ENCODE measurements at places on chromosomes 16 and 17.

DNA sequence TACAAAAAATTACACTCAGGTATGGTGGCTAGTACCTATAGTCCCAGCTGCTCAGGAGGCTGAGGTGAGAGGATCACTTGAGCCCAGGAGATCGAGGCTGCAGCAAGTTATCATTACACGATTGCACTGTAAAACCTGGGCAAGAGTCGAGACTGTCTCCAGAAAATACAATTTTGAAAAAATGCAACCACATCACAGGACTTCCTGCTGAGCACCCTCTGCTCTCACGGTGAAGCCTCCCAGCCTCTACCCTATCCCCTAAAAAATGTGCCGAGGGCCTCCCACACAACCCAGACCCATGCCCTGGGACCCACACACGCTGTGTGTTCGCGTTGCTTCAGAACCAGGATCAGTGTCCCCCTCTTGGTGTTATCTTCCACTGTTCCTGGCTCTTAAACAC, 236.1 kb downstream of the CPPED1 start:
- DNase-seq, result no peak

DNA sequence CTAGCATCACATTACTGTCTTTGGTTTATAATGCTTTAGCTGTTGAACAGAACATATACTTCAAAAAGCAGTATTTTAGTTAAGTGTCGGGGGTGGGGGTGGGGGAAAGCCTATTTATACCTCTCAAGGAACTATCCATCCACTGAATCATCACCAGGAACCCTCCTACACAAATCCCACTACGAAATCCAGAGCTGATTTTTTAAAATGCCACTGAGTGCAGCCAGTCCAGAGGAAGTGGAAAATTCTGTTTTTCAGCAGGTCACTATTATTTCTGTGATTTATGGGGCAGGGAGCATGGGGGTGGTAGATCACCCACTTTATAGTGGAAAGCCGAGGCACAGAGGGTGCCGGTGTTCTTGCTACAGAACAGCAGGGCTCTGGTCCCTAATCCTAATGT, 284.1 kb downstream of the SOX9 start:
- DNase-seq, result no peak

DNA sequence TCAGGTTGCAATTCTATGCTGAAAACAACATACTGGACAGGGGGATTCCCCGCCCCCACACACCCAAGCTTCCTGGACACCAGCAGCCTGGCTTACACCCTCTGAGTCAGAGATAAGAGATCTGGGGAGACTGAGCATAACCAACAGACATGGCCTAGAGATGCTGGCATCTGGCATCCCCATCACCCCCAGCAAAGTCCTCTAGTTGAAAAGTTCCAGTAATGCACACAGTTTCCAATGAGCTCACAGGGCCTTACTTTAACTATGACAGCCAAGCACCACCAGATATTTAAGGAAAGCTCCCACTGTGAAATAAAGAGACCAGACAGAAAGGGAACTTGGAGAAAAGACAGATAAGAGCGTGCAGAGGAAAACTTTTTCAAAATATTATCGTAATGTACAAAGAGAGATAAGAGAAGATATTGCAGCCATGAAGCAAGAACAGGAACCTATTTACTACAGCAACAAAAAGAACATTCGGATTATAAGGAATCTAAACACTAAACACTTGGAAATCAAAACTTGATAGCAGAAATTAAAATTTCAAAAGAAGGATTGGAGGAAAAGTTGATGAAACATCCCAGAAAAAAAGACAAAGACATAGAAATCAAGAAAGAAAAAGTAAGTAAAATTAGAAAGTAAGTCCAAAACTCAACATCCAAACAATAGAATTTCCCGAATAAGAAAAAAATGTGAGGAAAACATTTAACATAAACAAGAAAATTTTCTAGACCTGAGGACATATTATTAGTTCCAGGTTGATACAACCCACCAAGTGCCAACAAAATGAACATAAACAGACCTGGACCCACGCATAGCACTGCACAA, 17.2 kb upstream of the ALOX15 start:
- peak; percentile 37 for DNase-seq

DNA sequence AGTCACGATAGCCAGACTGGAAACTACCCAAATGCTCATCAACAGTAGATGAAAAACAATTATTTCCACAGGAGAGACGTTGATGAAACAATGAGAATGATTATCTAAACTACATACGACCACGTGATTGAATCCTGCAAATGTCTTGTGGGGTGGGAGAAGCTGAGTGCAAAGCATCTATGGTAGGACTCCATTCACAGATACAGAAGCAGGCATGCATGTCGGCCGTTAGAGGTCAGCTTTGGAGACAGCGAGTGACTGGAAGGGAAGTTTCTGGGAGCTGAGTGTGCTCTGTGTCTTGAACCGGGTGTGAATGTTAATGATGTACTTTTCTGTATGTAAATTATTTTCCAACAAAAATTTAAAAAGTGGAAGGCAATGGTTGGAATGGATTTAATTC, 71.5 kb upstream of the DNAJA2 start:
- DNase-seq, result no peak

DNA sequence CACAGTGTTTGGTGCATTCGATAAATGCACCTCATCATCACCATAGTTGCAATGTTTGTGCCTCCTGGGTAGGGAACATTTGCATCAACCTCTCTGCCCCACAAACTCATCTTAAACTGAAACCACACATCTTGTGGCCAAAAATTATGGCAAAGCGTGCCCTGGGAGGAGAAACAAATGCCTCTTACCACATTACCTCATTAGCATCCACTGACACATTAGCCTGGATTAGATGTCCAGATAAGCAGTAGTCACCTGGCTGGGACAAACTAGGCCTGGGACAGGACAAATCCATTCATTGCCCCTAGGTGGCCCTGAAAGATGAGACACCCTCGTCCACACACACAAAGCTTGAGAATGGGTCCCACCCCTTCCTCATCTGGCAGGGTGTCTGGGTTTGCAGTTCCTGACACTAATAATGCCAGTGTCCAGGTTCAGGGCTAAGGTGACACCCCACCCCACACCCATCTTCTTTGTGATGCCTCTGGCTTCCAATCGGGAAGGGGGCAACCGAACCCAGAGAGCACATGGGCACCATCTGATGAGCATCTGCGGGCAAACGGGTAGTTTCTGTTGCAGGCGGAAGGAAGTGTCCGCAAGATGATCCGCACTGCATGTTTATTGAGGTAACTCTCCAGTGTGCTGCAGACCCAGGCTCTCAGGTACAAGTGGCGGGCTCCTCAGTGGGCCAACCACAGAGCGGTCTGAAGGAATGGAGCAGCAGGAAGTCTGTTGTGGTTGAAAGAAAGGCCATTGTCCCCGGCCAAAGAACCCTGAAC, 8.6 kb downstream of the XYLT1 start:
- no peak for DNase-seq

DNA sequence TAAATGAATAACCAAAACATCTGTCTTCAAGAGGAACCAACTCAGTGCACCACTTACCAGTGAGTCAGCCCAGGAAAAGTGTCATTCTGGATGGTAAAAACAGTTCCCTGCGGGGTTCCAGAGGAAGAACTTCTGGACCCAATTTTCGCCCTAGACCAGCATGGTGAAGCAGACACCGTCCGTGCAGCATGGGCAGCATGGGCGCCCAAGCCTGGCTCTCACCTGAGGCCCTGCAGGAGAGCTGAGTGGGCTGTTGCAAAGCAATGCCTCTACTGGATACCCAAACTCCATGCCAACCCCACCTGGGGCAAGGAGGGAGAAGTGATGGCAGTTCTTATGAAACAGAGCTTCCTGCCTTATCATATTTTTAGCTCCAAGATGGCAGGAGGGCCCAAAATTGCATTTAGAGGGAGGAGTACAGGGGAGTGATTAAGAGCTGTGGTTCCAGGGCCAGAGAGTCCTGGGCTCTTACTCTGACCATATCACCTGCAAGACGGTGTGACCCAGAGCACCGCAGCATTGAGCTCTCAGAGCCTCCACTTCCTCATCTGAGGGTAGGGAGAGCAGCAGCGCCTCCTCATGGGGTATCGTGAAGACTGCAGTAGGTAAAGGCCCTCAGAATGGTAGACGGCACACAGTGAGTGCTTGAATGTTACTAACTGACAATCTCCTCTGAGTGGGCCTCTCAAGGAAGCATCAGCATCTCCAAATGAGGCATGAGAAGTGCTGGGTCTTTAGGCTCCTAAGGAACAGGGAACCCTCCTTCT, 16.6 kb upstream of the INPP5K start:
- peak; percentile 11 for DNase-seq

GRCh38 chr17:7408252-7408727, 645 bp downstream of the NLGN2 start:
- no peak for DNase-seq

GRCh38 chr17:10370016-10370608, 2.7 kb downstream of the MYH13 start:
- DNase-seq, result no peak

GRCh38 chr17:56937687-56938086, 23.2 kb downstream of the COIL start:
- no peak for DNase-seq

- peak; percentile 41 for DNase-seq
Observed at GRCh38 chr17:58352596-58353388, 791 bp upstream of the SUPT4H1 start.

- DNase-seq, result no peak
Observed at GRCh38 chr17:62588109-62588508, 39.4 kb upstream of the MRC2 start.

- DNase-seq, result no peak
Observed at GRCh38 chr17:7260651-7261378, 1.5 kb downstream of the CLDN7 start.

- DNase-seq, result no peak
Observed at GRCh38 chr17:37187262-37187661, 188.5 kb upstream of the C17orf78 start.

DNA sequence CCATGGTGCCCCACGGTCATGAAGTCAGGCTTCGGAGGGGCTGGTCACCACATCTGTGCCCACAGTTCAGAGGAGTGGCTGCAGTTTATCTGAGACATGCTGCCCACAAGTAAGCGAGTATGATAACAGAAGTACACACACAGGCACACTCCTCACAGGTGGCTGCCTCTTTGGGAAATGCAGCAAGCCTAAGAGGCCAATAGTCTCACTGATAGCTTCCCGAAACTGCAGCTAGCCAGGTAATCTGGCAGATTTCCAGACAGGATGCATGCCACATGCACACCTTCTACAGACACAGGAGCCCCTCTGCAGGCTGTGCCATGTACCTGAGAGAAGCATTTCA, 12.6 kb upstream of the GFOD2 start:
- DNase-seq, result no peak

GRCh38 chr16:80526418-80527061, 14.3 kb upstream of the DYNLRB2 start:
- peak; percentile 75 for DNase-seq

GRCh38 chr16:72739577-72739976, 308.4 kb downstream of the ZFHX3 start:
- DNase-seq, result no peak
